ENCODE measurements at places on chromosomes 12 and 14.

DNA sequence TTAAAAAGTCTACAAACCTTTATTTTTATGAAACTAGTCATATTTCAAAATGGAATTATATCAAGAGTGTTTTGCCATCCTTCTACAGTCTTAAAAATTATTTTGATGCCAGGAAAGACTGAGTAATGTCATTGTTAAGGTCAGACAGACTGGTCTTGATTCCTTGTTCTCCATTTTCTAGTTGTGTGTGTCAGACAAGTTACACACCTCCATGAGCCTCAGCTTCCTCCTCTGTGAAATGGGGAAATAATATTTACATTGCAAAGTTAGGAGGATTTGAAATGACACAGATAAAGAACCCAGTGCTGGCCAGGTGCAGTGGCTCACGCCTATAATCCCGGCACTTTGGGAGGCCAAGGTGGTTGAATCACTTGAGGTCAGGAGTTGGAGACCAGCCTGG lies 47.4 kb upstream of the ELK3 start:
- no peak for DNase-seq

DNA sequence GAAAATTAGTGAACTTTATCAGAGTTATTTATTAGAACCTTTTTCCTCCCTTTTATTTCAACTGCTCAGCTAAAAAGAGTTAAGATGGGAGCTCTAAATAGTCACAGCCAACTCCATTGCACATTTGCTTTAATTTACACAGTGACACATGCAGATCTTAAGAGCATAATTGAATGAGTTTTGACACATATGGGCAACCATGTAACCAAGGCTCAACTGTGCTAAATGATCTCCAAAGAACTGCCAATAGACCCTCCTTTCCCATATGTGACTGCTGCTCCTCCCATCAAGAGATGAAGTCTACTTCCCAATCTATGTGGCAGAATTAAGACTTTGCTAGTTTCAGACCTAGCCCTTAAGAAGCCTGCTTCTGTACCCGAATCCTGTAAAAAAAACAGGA lies 960.0 kb downstream of the BCL11B start:
- no peak for DNase-seq

GRCh38 chr14:95191445-95192199 lies 34.3 kb upstream of the DICER1 start:
- no peak for DNase-seq

DNA sequence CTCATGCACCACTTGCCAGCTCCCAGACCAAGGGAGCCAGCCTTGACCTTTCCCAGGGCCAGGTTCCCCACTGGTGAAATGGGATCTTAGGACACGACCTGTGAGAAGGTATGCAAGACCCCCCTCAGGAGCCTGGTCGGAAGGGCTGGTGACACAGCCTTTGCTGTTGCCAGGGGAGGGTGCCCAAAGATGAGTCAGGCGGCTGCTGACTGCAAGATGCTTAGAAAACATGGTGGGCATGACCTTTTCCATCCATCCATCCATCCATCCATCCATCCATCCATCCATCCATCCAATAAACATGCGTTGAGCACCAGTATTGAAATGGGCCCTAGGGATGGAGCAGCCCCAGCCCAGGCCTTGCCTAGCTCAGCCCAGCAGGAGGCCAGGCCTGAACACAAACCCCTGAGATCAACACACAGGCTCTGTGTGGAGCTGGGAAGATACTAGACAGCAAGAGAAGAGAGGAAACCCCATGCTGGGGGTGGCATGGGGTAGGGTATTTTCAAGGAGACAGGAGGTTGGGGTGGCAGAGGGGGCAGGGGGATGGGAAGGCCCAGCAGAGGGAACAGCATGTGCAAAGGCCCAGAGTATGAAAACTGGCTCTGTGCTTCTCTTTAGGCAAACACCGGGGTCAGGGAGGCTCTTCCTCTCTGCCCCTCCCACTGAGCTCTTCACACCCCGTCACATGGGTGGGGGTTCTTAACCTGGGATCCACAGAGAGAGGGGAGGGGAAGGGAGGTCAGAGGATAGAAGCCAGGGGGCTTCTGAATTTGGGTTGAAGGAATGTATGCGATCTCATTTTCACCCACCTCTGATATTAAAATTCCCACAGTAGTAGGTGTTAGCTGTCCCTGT lies 26.2 kb upstream of the YY1 start:
- DNase-seq, result no peak

GRCh38 chr12:92403210-92404175 lies 257.8 kb upstream of the BTG1 start:
- DNase-seq, result no peak

- no peak for DNase-seq
These were observed 37.7 kb upstream of the DUSP6 start for GRCh38 chr12:89389755-89390661.

DNA sequence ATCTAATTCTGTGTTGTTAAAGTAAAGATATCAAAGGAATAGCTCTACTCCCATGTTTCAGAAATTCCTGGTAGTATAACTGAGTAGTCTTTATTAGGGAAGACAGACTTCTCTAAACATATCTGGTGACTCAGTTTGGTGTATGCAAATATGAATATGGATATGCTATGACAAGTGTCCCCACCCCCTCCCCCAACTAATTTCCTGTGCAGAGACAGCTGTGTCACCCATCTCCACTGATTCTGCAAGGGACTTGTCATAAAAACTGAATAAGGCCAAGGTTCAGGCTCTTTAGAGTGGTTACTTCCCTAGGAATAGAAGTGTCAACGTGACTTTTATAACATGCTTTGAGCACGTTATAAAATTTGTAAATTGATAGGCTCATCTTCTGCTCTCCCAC lies 429.1 kb downstream of the DAD1 start:
- no peak for DNase-seq

DNA sequence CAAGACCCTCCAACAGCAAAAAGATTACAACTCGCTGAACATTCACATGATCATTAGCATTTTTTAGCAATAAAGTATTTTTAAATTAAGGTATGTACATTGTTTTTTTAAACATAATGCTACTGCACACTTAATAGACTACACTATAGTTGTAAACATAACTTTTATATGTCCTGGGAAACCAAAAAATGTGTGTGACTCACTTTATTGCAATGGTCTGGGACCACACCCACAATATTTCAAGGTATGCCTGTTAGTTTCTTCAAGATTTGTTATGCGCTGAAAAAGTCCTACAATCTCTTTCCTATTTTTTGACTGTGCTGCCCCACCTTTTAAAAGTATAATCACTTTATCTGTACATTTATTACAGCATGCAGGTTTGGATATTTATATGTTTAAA lies 30.4 kb upstream of the PCNX4 start:
- no peak for DNase-seq

DNA sequence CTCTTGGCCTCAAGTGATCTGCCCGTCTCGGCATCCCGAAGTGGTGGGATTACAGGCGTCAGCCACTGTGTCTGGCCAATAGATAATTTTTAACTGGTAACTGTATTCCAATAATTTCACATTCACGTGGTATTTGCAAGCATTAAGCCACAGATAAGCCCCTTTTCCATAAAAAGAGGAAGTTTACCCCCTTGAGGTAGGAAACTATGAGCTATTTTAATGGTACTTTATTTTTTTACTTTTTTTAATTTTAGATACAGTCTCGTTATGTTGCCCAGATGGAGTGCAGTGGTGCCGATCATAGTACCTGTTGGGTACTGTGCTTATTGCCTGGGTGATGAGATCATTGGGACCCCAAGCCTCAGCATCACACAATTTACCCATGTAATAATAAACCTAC lies 42.9 kb upstream of the AP4S1 start:
- DNase-seq, result no peak

DNA sequence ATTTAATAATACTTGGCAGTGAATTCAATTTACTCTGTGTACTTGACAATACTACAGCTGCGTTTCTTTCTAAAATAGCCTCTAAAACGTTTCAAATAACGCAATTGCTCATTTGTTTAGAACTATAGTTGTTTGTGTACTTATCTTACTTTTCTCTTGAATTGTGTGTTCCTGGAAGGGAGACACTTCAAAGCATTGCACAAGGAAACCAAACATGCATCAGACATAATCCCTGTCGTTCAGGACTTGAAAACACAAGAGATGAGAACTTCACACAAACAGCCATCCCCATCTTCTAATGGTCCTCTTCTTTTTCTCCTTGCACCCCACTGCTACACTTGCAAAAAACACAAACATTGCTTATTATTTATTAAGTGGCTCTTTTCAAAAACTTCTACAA lies 38.5 kb downstream of the PTGER2 start:
- no peak for DNase-seq

- peak; percentile 79 for DNase-seq
These were observed 12.9 kb upstream of the NEMF start for GRCh38 chr14:49865431-49865859.

GRCh38 chr12:19186722-19187661 lies 57.5 kb downstream of the PLEKHA5 start:
- no peak for DNase-seq

DNA sequence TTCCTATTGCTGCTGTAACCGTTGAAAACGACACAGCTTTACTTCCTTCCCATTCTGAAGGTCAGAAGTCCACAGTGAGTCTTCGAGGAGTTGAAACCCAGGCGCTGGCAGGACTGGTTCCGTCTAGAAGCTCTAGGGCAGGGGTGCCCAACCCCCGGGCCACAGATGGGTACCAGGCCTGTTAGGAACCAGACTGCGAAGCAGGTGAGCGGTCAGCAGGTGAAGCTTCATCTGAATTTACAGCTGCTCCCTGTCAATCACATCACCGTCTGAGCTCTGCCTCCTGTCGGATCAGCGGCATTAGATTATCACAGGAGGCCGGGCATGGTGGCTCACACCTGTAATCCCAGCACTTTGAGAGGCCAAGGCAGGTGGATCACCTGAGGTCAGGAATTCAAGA lies 12.6 kb upstream of the SFSWAP start:
- no peak for DNase-seq

DNA sequence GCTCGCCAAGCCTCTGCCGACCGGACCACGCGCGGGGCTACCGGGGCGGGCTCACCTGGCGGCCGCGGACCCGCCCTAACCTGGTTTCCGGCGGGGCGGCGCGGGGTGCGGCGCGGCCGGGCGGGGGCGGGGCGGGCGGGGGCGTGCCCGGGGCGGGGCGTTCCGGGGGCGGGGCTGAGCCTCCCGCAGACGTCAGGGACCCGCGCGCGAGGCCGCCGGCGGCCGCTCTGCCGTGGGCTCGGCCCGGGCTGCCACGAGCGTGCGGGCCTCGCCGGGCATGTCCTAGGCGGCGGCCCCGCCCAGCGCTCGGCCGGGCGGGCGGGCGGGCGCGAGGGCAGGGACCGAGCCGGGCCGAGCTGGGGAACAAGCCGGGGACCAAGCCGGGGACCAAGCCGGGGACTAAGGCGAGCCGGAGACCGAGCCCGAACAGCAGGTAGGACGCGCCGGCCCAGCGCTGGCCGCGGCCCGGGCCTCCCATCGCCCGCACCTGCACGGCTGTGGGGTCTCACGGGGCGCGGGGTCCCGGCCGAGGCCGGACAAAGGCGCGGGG lies at the start of gene CEP170B:
Gene CEP170B, plus strand, starts transcription at position 188 of the 550 bp plus-strand sequence. CDS start 3,183 bp downstream, outside the sequence.
- no peak for DNase-seq

DNA sequence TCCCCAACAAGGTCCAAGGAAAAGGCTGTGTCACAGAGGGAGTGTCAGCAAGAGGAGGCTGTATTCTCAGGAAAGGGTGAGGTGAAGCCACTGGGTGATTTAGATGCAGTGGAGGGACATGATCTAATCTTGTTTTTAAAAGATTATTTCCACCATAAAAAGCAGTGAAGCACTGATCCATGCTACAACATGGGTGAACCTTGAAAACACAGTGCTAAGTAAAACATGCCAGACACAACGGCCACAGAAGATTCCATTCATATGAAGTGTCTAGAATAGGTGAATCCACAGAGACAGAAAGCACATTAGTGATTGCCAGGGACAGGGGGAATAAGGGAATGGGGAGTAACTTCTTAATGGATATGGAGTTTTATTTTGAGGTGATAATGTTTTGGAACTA lies 12.8 kb downstream of the RITA1 start:
- no peak for DNase-seq

- DNase-seq, result no peak
These were observed 217.0 kb upstream of the MGAT4C start for GRCh38 chr12:86473231-86473630.

DNA sequence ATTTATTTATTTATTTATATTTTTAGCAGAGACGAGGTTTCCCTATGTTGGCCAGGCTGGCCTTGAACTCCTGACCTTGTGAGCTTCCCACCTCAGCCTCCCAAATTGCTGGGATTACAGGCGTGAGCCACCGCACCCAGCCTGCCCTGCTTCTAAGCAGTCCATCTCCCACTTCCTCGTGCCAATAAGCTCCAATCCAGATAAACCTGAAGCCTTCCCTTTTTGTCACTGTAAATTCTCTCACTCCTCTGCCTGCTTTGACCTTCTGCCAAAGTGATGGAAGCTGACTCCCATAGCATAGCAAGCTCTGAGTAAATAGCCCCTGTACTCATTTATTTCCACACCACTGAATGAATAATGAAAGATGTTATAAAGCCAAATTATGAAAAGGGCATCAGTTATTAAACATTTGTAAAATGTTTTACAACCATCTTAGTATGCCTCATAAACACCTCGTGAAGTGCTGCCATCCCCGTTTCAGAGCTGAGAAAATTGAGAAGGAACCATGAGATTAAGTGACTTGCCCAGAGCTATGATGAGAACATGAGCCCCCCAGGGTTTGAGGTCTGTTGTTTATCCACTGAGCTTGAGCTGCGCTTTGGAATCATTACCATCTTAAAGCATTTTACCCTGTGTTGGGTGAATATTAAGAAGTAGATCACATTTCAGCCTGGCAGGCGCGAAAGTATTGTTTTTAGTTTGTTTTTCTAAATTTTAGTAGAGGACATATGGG lies 30.4 kb downstream of the MANSC1 start:
- no peak for DNase-seq

DNA sequence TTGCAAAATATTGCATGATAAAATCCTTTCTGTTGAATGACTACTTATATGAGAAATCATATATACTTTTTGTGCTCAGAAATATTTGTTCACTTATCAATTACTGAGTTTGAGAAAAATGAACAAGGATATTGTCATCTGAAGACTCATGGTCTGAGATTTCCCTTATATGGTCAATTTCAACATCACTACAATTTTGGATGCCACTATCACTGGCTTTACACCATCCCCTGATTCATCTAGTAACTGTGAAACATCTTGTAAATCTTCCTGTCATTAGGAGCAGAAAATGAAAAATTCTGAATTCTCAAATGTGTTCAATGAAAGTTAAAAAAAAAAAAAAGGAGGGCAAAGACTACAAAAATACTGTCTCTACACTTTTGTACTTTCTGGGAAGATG lies 21.8 kb upstream of the GXYLT1 start:
- DNase-seq, result no peak

- DNase-seq, result no peak
These were observed 174.0 kb upstream of the C14orf180 start for GRCh38 chr14:104405360-104406226.

DNA sequence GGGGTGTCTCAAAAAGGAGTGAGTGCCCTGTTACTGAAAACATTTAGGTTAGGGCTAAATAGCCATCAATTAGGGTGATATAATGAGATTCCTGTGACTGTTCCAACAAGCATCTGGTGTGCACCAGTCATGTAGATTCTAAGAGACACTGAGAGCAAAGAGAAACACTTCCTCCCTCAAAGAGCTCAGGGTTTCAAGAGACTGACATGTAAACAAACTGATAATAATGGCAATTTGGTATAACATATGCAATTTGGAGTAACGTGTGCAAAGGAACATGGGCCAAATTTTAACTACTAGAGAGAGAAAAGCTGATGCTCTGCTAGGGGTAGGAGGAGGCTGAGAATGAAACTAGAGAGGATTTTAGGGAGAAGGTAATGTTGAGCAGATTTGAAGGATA lies 237.1 kb downstream of the BMP4 start:
- no peak for DNase-seq
